Stimulated activated CD4-positive, alpha-beta T cell treated with anti-CD3 and anti-CD28 coated beads, TNF-alpha, amount 100 ng/mL, for 1 hour (primary cell): ENCODE measurements at places on chromosomes 16 and 17.

GRCh38 chr16:88809676-88810165 lies 2.0 kb downstream of the APRT start:
- no peak for DNase-seq

DNA sequence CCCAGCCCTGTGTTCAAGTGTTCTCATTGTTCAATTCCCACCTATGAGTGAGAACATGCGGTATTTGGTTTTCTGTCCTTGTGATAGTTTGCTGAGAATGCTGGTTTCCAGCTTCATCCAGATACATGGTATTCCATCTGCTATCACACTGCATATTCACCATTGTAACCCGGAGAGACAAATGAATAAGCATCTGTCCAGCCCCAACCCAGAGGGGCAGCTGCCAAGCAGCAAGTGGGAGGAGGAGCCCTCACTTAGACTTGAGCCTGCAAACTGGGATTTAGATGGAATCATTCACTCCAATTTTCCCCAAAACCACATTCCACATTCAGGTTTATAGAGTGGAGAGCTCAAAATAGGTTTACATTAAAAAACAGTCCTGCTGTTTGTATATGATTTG lies 41.6 kb downstream of the SHISA6 start:
- no peak for DNase-seq

DNA sequence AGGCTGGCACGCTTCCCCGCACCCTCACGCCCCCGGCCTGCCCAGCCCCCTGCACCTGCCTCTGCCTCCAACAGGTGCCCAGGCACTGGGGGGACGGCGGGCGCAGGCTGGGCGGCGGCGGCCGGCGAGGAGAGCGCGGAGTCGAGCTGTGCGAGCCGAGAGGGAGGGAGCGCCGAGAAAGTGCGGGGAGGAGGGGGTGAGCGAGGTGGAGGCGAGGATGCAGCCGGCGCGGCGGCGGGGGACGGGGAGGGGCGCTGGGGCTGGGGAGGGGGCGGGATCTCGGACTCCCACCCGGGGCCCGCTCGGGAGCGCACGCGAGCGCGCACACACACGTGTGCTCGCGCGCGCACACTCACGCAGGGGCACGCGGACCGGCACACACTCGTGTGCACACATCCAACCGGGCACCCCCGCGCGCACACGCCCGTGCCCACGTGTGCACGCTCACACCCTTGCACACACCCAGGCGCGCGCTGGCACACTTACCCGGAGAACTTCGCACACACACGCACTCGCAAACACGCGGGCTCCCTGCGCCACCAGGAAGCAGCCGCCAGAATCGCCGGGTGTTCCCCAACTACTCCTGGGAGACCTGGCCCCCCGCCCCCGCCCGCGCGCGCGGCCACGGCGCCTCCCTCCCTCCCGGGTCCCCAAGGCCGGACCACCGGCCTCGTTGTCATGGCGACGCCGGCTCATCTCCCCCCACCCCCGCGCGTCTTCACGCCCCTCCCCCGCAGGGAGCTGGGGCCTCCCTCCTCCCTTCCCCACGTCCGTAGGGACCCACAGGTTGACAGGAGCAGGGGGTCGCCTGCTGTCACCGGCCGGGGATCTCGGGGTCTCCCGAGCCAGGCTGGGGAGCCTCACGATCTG lies at the start of gene DOC2A:
Gene DOC2A, minus strand, starts transcription at position 184 of the 870 bp plus-strand sequence. CDS start 805 bp downstream, outside the sequence.
- DNase-seq = no peak

DNA sequence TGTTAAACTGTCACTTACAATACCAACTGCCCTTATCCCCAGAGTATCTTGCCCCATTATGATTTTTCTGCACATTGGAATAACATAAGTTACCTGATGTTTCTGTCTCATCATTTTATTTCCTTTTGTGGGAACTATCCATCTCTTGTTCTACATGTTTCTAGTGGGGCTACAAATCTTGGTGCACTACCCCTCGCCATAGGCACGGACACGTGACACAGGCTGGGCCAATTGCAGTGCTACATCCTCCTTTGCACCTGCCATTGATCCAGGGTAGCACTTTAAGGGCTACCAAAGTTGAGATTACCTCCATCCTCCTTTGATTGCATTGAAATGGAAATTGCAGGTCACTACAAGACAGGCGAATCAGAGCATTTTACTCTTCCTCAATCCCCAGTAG lies 14.2 kb upstream of the SYT17 start:
- no peak for DNase-seq
